ENCODE measurements at places on chromosomes 13 and 19. TPM values are rescaled to one million over a fixed set of nuclear protein-coding genes. Genes with fewer than 3 reads are reported as not detected.

The SLC6A16 gene
- 6.0 TPM for total RNA-seq

The GPC6 gene
- 125 TPM for total RNA-seq

The PLIN5 gene
- total RNA-seq: not detected

The CEBPA gene
- total RNA-seq: 1.4 TPM

DNA sequence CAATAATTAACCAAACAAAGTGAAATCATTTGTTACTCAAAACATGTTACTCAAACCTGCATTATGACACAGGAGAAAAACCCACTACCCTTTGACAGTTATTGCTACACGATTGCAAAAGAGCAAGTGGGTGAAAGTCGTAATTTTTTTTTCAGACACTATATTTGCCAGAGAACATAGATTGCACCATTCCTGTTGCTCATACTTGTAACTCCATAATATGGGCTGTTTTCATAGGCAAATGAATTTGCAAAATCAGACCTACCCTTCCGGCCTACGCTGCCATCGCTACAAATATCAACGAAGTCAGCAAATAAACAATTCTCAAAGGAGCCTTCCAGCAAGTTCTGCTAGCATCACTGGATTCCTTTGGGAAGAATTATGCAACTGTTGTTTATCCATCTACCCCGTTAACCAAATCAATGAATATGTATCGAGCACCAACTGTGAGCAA, 396.5 kb downstream of the IRS2 start:
- DNase-seq: no peak

GRCh38 chr13:41411522-41411921, 45.8 kb upstream of the RGCC start:
- DNase-seq: peak; percentile 69

DNA sequence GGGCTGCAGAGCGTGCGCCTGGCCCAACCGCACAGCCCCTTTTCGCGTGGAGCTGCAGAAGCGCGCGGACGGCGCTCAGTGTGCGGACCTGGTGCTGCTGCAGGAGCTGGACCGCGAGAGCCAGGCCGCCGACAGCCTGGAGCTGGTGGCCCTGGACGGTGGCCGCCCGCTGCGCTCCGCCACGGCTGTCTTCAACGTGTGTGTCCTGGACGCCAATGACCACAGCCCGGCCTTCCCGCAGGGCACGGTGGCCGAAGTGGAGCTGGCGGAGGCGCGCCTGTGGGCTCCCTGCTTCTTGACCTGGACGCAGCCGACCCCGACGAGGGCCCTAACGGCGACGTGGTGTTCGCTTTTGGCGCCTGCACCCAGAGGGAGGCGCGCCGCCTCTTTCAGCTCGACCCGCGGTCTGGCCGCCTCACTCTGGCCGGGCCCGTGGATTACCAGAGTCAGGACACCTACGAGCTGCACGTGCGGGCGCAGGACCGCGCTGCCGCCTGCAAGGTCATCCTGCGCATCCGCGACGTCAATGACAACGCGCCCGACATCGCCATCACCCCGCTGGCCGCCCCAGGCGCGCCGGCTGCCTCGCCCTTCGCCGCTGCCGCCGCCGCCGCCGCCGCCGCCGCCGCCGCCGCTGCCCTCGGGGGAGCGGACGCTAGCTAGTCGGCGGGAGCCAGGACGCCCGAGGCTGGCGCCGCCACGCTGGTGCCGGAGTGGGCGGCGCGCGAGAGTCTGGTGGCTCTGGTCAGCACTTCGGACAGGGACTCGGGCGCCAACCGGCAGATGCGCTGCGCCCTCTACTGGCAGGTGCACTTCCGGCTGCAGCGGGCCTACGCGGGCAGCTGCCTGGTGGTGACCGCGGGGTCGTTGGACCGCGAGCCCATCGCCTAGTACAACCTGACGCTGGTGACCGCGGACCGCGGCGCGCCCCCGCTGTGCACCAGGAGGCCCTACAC, 172.2 kb downstream of the OLFM4 start:
- no peak for DNase-seq

DNA sequence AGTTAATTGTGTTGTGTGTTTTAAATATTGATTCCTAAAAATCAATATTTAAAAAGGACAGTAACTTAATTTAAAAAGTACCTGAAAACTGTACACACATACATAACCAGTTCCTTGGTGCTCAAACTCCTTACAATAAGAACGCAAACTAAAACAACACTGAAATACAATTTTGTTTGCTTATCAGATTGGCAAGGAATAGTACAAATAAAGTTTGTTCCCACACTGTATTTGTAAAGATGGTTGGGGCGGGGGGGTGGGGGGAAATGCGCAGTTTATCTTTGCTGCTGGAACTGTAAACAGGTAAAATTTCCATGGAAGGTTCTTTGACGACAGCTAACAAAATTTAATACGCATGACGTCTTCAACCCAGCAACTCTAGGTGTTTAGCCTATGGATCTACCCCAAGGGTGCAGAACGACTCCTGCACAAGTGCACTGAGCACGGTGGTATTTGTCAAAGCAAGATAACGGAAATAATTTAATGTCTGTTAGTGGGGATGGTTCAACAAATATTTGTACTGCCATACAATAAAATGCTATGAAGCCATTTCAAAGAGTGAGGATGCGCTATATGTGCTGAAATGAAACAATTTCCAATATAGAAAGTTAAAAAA, 96.5 kb downstream of the ING1 start:
- no peak for DNase-seq

- no peak for DNase-seq
Observed at GRCh38 chr13:76148374-76148773, 512.2 kb downstream of the LMO7 start.

DNA sequence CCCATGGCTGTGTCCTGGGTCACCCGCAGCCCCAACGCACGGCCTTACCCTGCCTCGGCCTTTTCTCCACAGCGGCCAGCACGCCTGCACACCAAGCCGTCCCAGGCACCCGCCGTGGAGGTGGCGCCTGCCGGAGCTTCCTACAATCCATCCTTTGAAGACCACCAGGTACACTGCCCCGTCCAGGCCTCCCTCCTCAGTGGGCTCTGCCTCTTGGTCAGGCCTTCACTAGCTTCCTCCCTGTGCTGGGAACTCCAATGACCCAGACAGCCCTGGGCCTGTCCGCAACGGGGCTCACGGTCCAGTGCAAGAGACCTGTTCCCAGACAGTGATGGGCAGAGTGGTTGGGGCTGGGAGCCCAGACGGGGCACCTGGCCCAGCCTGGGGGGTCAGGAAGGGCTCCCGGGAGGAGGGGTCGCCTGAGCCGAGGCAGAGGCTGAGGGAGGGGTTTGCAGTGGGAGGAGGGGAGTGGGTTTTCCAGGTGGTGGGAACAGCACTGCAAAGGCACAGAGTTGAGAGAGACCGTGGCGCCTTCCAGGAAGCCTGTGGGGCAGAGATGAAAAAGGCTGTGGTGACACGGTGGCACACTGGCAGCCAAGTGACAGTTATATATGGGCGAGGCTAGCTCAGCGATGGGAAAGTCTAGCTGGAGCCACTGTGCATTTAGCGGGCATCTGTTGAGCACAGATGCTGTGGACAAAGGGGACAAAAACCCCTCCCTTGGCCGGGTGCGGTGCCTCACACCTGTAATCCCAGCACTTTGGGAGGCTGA, 7.3 kb downstream of the NOP53 start:
- no peak for DNase-seq

- DNase-seq: no peak
Observed at GRCh38 chr19:9842834-9843625, 7.9 kb downstream of the PIN1 start.

Measured in osteocyte (in vitro differentiated cells).